ENCODE measurements at places on chromosomes 16 and 17. TPM values are rescaled to one million over a fixed set of nuclear protein-coding genes. Genes with fewer than 3 reads are reported as not detected.
A peak's percentile ranks its signal among the peaks of the same experiment; 100 is the strongest.

TCAP gene
- polyA plus RNA-seq, result 0.22 TPM

GGT6 gene
- polyA plus RNA-seq, result not detected

LDHD gene
- 0.60 TPM for polyA plus RNA-seq

PDK2 gene
- 155 TPM for polyA plus RNA-seq

LRRC46 gene
- polyA plus RNA-seq, result 0.58 TPM

PRSS36 gene
- polyA plus RNA-seq, result 0.39 TPM

CCL5 gene
- 0.16 TPM for polyA plus RNA-seq

DNA sequence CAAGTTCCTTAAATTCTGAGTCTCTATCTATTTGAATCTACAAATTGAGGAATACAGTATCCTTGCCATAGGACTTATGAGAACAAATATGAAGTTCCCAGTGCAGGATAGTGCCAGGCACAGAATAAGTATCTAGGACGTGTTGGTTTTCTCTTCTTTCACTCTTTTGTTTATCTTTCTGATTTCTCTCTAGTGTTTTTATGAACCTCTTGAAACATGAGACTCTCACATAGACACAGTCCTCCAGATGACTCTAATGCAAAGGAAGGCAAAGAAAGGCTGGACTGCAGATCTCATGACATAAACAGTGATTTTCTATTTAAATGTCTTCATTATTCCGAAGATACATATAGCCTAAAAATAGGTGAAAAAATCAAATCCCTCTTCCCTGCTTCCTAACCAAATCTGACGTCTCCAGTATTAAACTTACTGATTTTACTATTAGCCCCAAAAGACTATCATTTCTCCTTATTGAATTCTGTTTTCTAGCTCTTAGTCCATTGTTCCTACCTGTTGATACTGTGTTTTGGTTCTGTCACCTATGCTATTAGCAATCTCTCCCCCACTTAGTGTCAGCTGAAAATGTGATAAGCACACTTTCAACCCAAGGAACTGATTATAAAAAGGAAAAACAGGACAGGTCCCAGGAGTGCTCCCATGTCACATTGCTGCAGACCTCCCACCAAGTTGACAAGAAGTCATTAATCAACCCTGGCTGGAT, 24.9 kb upstream of the ADAMTS18 start:
- DNase-seq, result no peak

DNA sequence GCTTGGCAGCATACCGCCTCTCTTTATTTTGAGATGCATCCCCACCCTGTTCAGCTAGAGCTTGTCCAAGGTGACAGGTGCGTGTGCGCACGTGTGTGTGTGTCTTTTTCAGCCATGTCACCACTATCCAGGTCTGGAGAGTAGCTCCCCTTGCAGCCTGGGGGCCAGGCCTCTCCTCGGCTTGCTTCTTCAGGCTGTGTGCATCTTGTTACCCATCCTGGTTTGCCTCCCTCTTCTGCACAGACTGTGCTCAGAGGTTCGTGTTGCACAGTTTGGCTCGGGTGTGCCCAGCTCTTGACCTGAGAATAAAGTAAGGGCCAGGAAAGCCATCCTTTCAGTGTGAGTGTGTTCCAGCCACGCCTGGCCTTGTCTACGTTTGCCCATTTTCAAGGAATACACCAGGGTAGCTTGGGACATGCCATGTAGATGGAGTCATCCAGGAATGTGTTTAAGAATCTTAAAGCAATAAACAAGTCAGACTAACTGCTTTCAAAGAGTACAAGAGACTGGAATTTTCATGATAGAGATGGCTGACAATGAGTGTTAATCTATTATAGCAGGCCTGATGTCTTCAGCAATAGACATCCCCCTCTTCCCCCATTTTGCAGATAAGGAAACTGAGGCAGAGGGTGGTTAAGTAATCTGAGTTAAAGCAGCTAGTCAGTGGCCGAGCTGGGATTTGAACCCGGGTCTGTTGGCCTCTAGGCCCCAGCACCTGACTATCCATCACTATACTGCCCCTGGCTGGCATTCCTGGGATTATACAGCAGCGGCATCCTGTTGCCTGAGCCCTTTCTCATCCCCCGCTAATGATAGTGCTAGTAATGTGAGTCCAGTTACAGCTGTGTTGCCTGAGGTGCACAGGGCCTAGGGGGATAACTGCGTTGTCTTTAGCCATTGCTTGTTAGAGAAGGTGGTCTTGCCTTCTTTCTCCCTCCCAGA, 77.9 kb downstream of the KSR1 start:
- peak; percentile 78 for DNase-seq

DNA sequence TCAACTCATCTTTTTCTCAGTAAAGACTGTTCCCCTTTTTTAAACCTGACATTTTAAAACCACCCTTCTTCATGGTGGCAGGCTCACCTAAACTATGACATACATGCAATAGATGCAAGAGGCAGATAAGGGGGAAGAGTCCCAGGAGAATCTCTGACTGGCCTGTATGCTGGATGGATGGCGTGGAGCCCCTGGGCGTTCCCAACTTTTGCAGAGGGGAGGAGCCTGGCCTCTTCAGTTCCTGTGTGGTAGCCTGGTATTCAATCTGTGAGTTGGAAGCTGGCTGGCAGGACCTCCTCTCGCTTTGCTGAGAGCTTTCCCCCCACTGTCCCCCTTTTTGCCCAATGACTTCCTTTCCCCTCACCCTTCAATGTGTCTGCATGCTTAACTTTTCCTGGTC, 217.6 kb upstream of the CA10 start:
- no peak for DNase-seq

GRCh38 chr16:83147244-83147643, 520.5 kb downstream of the CDH13 start:
- DNase-seq, result no peak

DNA sequence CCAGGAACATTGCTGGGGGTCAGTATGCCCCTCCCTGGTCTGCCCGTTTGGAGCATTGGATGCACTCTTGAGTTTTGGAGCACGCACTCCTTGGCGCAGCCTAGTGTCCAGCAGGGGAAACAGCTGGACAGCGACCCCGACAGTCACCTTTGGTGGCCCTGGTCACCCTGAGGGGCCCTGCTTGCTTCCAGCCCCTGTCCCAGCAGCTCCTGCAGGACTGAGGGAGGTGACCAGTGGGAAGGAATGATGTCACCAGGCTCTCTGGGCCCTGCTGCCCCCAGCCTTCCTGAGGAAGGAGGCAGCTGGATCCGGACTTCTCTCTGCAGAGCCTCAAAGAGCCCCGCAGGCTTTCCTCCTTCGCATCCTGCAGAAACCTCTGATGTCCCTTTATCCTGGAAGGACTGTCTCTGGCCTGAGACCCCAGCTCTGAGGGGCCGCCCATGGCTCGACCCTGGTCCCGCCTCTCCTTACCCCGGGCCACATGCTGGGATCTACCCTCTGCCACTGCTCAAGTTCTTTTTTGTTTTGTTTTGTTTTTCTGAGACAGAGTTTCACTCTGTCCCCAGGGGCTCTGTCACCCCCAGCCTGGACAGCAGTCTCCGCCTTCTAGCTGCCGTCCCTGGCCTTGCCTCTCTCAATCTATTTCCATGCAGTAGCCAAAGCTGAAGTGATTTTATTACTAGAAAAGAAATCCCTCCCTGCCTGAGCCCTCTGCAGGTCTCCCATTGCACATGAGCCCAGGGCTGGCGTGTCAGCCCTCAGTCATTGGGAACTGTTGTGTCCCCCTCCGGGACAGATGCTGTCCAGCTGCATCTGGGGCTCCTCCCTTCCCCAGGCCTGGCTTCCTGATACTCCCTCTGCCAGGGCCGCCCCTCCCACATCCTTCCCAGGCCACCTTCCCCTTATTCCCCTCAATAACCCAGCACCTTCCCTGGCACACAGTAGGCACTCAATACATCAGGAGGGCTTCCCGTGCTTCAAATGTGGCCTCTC, 11.6 kb downstream of the ZSCAN10 start:
- no peak for DNase-seq

GRCh38 chr17:69717214-69717613, 302.7 kb downstream of the MAP2K6 start:
- DNase-seq, result no peak

GRCh38 chr16:89002851-89003830, 26.1 kb upstream of the CBFA2T3 start:
- DNase-seq, result no peak

- DNase-seq, result no peak
Measured at GRCh38 chr16:27048316-27048715, 18.4 kb upstream of the C16orf82 start.

- DNase-seq, result no peak
Measured at GRCh38 chr16:52453644-52454043, 93.3 kb downstream of the TOX3 start.

DNA sequence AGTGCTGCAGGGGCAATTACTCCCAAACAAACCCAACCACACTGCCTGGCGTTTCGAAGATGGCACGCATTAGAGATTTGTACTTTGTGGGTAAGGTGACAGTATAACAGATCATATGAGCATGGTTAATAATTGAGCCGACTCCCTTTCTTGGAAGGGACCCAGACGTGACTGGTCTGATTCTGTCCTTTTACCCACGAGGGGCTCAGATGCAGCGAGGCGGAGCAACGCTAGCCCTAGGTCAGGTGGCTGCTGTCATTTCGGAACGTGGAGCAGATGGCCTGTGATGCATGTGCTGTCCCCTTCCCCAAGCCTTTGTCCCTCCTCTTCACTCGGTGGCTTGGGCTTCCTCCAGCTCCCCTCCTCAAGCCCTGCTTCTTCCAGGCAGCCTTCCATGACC, 84.2 kb downstream of the SNX29 start:
- no peak for DNase-seq

- no peak for DNase-seq
Measured at GRCh38 chr16:46638947-46639925, 18.1 kb upstream of the SHCBP1 start.

DNA sequence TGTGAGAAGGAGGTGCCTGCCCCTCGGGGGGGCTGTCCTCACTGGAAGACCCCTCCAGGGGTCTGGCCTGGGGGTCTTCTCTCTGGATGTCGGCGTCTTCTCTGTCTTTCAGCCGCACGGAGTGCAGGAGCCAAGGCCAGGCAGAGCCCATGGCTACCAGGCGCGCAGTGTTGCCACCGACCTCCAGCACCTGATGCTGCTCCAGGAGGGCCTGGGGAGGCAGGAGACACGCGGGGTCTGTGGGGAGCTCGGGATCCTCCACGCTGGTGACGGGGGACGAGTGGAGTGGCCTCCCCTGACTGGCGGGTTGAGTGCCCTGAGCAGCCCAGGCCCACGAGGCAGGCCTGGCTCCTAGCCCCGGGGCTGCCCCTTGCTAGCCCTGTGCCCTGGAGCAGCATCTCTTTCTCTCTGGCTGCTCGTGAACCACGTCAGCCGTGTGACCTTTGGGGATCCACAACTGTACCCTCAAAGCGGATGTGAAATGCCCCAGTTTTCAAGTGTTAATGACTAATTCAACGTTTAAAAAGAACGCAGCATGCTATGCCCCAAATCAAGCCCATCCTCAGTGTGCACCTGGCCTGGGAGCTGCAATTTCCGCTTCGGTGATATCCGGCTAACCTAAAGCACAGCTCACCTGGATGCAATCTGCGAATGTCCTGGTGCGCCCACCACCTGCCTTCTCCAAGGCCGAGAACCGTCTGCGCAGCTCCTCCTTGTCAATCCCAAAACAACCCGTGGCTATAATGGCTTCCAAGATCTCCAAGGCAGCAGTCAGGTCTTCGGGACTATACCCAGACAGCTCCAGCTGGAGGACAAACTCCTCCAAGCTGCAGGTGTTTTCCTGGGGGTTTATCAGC, 62.9 kb downstream of the IL21R start:
- no peak for DNase-seq

All from BJ (cell line).